ENCODE measurements at places on chromosomes 7 and 10.

DNA sequence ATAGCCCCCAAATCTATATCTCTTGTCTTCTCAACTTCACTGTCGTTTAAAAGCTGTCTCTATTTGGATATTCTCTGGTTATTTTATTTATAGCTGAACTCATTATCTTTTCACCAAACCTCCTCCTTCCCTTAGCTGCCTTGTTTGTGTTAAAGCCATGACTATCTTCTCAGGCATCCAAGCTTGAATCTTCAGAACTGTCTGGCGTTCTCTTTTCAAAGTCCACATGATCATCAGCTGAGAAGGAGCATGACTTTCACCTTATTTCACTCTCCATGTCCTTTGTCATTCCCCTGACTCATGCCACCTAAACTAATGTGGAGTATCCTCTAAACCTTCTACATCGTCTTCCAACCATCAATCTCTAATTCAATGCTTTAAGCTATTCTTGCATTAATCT, 5.7 kb upstream of the GLCCI1 start:
- DNase-seq: no peak

DNA sequence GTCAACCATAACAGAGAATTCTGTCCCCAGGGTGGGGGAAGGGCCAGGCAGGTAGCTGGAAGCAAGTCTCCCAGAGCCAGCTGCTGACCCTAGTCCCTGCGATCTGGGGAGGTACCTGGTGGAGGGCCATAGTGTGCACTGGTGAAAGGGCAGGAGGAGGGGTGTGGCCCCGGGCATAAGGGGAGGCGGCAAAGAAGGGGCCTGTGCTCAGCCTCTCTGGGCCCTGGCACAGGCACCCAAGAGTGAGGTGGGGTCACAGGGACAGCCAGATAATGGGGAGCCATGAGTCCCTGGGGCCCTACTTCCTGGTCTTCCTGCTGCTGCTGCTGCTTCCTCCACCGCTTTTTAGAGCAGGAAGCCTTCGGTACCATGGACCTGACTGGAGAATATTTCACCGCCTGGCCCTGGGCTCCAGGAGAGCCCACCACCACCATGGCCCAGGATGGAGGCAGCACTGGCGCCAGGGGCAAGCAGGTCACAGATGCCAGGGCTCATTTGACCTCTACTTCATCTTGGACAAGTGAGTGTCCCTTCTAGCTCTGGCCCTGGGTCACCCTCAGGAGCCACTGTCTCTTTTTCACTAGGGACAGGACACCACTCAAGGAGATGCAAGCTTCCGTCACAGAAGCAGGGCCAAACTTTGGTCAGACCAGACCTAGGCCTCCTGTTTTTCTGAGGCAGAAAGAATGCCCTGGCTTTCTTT, at the start of gene ANTXRL:
Gene ANTXRL (plus strand): TSS at position 7 of the 703 bp plus-strand sequence. CDS start 266 bp downstream, at position 273.
- no peak for DNase-seq

- no peak for DNase-seq
These were observed 362.8 kb upstream of the IGFBP3 start for GRCh38 chr7:46283852-46284251.

DNA sequence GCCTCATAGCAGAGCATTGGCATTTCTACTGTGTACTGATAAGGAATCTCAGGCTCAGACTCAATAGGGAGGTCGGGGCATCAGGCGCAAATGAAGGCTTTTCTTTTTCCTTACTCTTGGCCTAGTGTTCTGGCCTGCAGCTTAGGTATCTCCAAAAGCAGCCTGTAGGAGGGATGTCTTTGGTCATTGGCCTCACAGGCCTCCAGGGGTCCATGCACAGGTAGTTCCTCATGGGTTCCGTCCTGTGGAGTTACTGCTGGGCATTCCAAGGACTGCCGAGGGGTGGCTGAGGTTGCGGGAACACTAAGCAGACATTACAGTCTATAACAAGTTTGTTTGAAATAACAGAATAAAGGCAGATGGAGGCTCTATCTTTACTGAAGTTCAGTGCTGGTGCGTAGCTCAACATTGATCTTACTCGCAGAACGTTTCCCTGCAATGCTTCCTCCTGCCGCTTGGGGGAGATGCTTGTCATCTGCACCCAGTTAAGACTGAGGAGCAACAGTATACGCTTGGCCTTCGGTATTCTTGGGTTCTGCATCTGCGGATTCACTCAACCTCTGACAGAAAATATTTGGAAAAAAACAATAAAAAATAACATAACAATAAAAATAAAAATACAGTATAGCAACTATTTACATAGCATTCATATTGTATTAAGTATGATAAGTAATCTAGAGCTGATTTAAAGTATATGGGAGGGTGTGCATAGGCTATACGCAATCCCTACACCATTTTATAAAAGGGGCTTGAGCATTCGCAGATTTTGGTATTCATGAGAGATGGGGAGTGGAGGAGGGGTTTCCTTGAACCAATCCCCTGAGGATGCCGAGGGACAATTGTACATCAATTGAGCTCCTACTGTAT, 58.9 kb downstream of the SH2D4B start:
- DNase-seq: no peak

GRCh38 chr7:115038158-115038557, 116.3 kb downstream of the MDFIC start:
- DNase-seq: no peak

GRCh38 chr10:3955955-3956617, 171.1 kb upstream of the KLF6 start:
- DNase-seq: no peak

DNA sequence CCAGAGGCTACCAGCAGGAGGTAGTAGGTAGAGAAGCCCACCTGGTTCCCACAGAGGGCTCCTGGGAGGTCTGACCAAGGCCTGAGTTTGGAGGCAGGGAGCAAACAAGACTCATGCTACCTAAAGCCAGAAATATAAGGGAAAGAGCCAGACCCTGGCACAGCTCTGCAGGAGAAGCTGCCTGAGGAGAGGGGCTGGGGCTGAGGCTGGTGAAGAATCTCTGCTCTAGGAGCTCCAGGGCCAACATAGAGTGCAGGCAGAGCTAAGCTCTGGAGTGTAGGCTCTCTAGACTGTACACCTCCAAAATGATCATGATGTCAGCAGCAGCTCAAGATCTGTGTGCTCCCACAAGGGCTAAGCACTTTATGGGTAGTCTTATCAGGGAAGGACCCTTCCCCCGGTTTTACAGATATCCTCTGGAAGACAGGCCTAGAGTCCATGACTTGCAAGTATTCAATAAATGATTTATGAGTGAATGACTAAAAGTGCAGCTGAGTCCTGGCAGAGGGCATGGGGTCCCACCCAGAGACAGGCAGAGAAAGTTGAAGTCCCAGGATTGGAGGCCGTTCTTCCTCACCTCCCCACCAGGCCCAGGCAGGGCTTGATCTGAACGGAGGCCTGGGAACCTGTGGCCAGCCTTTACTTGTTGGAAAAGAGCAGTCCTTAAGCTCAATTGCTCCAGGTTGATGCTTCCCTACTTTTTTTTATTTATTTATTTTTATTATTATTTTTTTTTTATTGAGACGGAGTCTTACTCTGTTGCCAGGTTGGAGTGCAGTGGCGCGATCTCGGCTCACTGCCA, 71.5 kb upstream of the LRRC4 start:
- DNase-seq: no peak

DNA sequence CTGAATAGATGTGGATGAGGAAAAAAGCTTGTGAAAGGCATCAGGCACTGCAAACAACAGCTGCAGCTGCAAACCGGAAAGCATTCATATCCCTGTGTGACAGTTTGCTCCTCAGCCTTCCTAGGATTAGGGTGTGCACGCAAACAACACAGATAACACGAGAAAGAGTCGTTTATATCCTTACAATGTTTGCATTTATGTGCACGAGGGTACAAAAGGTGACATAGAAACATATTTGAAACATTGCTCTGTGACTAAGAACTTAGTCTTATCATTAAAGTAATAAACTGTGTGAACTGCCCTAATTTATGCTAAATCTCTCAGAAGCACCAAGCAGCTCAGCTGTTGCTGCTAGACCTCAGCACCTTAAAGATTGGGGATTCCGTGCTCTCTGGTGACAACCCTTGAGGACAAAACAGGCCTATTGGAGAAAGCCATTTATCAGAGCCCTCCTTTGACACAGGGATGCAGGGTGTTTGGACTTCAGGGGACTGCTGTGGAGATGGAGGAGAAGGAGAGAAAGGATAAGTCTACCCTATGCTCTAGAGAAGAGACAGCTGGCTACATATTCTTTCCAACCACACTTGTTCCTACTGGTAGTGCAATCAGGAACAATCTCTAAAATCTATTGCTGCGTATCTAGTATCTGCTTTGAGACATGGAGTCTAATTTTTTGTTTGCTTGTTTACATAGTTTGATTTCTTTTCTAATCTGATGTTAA, 176.2 kb downstream of the GNAT3 start:
- no peak for DNase-seq
